Left lung (tissue), 14 donors: ENCODE measurements at places on chromosomes 4 and X. TPM values are rescaled to one million over a fixed set of nuclear protein-coding genes. Genes with fewer than 3 reads are reported as not detected.

DNA sequence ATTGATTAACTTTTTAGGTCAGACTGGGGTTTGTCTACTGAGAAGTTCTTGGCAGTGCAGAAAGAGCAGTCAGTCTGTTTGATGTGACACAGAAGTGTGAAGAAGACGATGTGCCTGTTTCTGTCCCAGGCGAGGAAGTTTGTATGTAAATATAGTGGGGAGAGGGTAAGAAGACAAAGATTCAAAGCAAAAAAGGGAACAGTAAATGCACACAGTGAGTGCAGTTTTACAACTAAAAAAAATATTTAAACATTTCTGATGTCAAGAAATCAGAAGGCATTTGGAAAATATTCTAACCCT, 264.9 kb downstream of the RAPGEF2 start:
- H3K4me3 ChIP-seq = no peak overlapping the region
- no peak overlapping the region for H3K27ac ChIP-seq
- H3K36me3 ChIP-seq = no peaks in the 10 kb centered on the region

DNA sequence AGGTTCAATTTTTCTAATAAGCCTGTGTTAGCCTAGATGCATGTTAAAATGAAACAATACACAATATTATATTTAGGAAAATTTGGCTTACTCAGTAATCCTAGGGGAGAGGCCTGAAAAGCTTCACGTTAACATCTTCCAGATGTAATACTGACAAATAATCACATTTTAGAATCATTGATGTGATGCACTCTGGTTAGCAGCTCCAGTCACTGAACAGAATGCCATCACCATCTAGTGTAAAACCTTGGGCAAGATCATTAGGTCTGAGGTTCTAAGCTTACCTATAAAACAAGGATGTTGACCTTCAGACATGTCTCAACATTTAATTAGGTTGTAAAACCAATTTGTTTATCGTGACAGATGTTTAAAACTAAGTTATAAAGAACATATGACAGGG, 1704.8 kb downstream of the STIM2 start:
- no peak overlapping the region for H3K4me3 ChIP-seq
- H3K27me3 ChIP-seq = no peaks in the 10 kb centered on the region
- DNase-seq = no peak

DNA sequence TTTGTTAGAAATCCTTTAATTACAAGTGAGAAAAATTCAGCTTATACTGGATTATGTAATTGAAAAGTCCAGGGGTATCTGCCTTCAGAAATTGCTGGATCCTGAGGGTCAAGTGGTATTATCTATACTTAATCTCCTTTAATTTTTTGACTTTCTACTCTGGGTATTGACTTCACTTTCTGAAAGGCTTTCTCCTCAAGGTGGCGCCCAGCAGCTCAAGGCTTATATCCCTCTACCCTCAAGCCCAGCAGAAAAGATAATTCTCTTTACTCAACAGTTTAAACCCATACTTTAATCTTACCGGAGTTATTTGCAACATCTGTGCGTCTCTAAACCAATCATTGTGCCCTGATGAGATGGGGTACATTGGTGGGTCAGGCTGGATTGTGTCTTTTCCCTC, 129.5 kb downstream of the LARP7 start:
- no peaks in the 10 kb centered on the region for H3K4me1 ChIP-seq
- H3K36me3 ChIP-seq = no peaks in the 10 kb centered on the region
- no peak for DNase-seq
- H3K4me3 ChIP-seq = no peak overlapping the region
- H3K27me3 ChIP-seq = no peaks in the 10 kb centered on the region

Gene SPANXC
- not detected for total RNA-seq

Gene TCEAL9
- total RNA-seq = 55.0 TPM

- H3K36me3 ChIP-seq = no peaks in the 10 kb centered on the region
- no peak overlapping the region for H3K27ac ChIP-seq
- no peaks in the 10 kb centered on the region for H3K27me3 ChIP-seq
- DNase-seq = no peak
- H3K4me1 ChIP-seq = no peaks in the 10 kb centered on the region
Measured at GRCh38 chrX:130247996-130248395, 20.7 kb downstream of the ZNF280C start.

Gene PNPLA4
- 11.6 TPM for total RNA-seq

DNA sequence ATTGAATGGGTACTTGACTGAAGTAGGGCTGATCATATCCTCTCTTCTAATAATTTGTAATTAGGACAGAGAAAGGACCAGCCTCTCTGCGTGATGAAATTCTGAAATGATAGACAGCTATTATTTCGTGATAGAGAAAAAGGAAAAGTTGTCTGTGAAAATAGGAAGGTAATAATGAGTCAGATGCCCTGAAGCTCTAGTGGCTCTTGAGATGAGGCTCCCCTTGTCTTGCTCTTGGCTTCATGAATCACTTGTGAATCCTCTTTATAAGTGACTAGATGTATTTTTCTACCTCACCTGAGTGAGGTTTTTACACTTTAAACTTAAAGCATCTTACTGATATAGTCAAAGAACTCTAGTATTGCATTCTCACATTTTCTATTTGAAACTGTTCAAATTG, 888.9 kb downstream of the PCDH18 start:
- H3K27me3 ChIP-seq = no peaks in the 10 kb centered on the region
- H3K4me3 ChIP-seq = no peak overlapping the region
- no peak for DNase-seq
- H3K4me1 ChIP-seq = no peaks in the 10 kb centered on the region

- peaks cover 9% of the 10 kb centered on the region for H3K4me1 ChIP-seq
- no peak overlapping the region for H3K4me3 ChIP-seq
Measured at GRCh38 chr4:39341075-39341725, 25.0 kb downstream of the RFC1 start.

GRCh38 chrX:53004811-53005210, 43.8 kb upstream of the GPR173 start:
- H3K4me1 ChIP-seq = no peaks in the 10 kb centered on the region
- no peak overlapping the region for H3K27ac ChIP-seq
- H3K36me3 ChIP-seq = no peaks in the 10 kb centered on the region
- DNase-seq = no peak

GRCh38 chr4:148716431-148717052, 274.3 kb upstream of the NR3C2 start:
- H3K27me3 ChIP-seq = no peaks in the 10 kb centered on the region
- no peaks in the 10 kb centered on the region for H3K4me1 ChIP-seq
- no peaks in the 10 kb centered on the region for H3K36me3 ChIP-seq
- no peak overlapping the region for H3K4me3 ChIP-seq

Gene MAGED1
- total RNA-seq = 132 TPM

DNA sequence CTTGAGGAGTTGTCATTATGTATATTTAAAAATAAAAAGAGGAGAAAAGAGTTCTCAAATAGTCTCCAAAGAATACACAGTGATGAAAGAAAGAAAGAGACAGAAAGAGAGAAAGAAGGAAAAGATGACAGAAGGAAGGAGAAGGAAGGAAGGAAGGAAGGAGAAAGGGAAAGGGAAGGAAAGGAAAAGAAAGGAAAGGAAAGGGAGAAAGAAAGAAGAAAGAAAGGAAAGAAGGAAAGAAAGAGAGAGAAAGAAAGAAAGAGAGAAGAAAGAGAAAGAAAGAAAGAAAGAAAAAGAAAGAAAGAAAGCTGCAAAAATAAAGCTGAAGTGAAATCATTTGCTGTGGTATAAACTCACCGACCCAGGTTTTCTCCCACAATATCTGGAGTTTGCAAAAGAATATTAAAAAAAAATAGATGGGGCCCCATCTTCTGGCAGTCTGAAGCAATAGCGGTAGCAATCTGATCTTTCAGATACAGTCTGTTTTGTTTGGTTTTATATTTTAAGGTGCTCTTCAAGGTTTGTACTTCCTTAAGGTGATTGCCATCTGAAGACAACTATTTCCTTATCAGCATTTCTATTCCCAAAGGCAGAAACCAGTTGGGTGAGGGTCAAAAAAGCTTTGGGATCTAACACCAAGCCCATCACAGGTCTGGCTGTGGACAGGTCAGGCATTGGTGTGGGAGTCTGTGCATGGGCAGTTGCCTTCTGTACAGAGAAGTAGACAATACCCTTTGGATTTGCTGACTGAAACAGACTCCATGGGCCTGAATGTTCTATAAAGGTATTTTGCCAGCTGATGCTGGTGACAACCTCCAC, 160.4 kb downstream of the CPEB2 start:
- peak; percentile 46 for DNase-seq
- H3K4me3 ChIP-seq = no peak overlapping the region
- no peaks in the 10 kb centered on the region for H3K27me3 ChIP-seq
- H3K4me1 ChIP-seq = no peaks in the 10 kb centered on the region
- H3K36me3 ChIP-seq = no peaks in the 10 kb centered on the region
- no peak overlapping the region for H3K27ac ChIP-seq

DNA sequence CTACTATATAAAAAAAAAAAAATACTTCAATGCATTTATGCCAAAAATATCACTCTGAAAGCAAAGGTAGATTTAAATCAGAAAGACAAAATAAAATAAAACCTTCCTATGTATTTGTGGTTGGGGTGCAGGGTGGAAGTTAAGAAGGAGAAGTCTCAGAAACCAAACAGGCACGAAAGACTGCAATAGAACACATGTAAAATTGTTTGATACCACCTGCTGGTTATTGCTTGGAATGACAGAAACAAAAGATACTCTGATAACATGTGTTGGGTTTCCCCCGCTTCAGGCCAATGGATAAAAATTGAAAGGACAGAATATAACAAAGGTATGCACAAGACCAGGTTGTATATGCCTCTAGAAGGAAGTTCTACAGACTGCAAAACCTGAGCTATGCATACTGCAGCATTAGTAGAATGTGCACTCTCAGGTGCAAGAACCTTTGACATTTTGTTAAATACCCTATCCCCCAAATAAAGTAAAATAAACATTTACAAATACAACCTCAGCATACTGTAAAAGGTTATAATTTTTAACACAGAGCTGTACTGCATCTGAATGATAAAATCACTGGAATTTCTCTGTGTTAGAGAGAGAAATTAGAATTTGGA, 118.8 kb downstream of the GABRA2 start:
- no peak for DNase-seq
- no peak overlapping the region for H3K4me3 ChIP-seq
- no peaks in the 10 kb centered on the region for H3K36me3 ChIP-seq
- no peaks in the 10 kb centered on the region for H3K4me1 ChIP-seq
